Vagina (tissue), 2 donors: ENCODE measurements at places on chromosomes 2 and 18. TPM values are rescaled to one million over a fixed set of nuclear protein-coding genes. Genes with fewer than 3 reads are reported as not detected.
A peak's percentile ranks its signal among the peaks of the same experiment; 100 is the strongest.

Gene LRRC30
- not detected for total RNA-seq

Gene ELOA2
- total RNA-seq: not detected

Gene MCEE
- total RNA-seq: 12.8 TPM

Gene UPP2
- not detected for total RNA-seq

Gene CD226
- total RNA-seq: 6.4 TPM

Gene GAREM2
- 4.4 TPM for total RNA-seq

Gene CCDC148
- total RNA-seq: not detected

Gene CYS1
- 13.5 TPM for total RNA-seq

Gene CREG2
- total RNA-seq: 0.25 TPM

Gene ANKRD30B
- total RNA-seq: not detected

Gene MSTN
- 0.74 TPM for total RNA-seq

Gene CTNNA2
- 2.9 TPM for total RNA-seq

DNA sequence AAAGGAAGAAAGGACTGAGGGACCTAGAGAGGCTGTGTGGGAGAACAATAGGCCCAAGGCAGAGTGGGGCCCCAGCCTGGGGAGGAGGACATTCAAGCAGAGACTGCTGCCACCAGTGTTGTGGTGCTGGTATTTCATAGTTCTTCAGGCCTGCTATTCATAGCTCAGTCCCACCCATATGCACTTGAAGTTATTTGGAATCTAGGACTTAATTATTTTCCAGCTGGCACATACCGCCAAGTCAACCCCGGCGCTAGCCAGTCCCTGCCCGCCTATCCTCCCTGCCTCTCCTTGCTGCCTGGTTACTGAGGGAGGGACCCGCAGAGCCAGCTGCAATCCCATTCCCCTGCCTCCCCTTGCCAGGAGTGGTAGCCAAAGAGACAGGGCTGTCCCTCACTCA, 141.2 kb downstream of the CABLES1 start:
- H3K27ac ChIP-seq: no peak overlapping the region
- no peaks in the 10 kb centered on the region for H3K36me3 ChIP-seq
- DNase-seq: no peak
- no peak overlapping the region for H3K4me3 ChIP-seq

DNA sequence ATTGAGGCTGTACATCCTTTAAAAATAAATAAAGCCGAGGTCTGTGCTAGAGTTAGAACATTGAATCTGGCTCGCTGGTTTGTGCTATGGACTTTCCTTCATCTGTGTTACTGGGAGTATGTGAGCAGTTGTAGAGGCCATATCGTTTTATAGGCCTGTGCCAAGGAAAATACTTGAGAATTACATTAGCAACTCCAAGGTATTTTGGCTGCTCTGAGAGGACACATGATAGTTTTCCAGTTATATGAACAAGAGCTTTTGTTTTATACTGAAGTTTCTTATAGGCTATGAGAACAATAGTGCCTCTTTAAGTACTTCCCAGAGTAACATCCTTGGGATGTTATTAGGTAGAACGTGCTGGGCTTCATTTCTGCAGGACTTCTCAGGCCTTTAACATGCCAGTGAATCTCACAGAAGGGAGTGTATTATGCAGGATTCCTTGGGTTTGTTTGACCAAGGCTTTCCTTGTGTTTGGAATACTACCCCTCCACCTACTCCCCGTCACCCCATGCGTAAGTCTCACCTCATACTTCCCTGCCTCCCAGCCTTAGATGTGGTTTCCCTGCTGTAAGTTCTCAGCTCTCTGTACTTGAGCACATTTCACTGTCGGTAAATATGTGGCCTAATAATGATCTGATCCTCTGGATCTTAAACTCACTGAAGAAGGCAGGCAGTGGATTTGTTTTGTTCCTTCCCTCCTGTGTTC, 21.0 kb downstream of the TCF7L1 start:
- H3K27me3 ChIP-seq: no peaks in the 10 kb centered on the region
- DNase-seq: no peak
- H3K36me3 ChIP-seq: no peaks in the 10 kb centered on the region
- no peak overlapping the region for H3K4me3 ChIP-seq
- peaks cover 47% of the 10 kb centered on the region for H3K4me1 ChIP-seq
- H3K27ac ChIP-seq: no peak overlapping the region

- H3K4me3 ChIP-seq: no peak overlapping the region
- DNase-seq: no peak
- no peaks in the 10 kb centered on the region for H3K4me1 ChIP-seq
These were observed 754.0 kb upstream of the SOX11 start for GRCh38 chr2:4938206-4938605.

DNA sequence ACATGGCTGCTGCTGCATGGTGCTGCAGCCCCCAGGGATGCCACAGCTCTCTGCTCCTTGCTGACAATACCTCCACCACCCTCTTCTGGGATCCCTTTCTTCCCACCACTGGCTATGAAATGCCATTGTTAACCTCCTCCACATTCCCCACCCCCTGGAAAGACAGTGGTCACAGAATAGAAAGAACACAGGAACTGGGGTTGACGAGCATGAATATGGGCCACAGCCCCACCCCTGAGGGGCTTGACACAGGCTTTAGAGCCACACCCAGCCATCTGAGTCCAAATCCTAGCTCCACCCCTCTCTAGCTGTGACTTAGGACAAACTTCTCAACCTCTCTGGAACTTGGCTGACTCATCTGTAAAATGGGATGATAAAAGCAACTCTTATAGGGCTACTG, 47.3 kb downstream of the TMEM163 start:
- no peak for DNase-seq
- H3K4me1 ChIP-seq: no peaks in the 10 kb centered on the region
- H3K4me3 ChIP-seq: no peak overlapping the region
- H3K27ac ChIP-seq: no peak overlapping the region

DNA sequence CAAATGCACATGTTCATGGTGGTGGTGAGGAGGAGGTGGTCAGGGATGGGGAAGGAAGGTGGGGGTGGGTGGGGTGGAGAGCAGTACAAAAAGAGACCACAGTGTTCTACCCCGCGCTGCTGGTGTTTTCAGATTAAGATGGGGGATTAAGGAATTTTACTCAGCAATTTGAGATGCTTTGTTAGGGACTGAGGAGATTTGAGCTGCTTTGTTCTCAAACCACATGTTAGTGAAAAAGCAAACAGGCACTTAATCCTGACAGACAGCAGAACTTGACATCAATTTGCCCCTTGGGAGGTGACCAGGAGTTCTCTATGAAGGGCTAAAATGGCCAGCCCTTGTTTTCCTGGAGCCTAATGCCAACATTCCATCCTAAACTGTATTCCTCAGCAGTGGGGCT, 244.5 kb downstream of the MEIS1 start:
- H3K4me3 ChIP-seq: no peak overlapping the region
- no peak for DNase-seq
- no peaks in the 10 kb centered on the region for H3K4me1 ChIP-seq
- no peak overlapping the region for H3K27ac ChIP-seq
- no peaks in the 10 kb centered on the region for H3K36me3 ChIP-seq

DNA sequence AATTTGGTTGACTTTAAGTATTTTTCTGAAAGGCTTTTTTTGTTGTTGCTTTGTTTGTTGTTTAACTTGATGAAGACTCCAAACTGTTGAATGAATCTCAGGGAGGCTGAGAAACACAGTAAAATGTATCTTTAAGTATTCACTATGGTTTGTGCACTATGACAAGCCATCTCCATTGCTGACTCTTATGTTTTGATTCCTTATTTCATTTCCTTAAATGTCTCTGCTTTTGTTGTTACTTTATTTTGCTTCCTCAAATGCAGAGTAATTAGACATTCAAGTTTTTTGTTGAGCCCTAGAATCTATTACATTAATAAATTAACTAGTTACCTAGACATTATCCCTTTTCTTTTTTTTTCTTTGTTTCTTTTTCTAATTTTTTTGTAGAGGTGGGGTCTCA, 46.3 kb upstream of the SLC39A10 start:
- H3K27ac ChIP-seq: no peak overlapping the region
- no peak for DNase-seq
- H3K4me1 ChIP-seq: peaks cover 11% of the 10 kb centered on the region
- H3K36me3 ChIP-seq: no peaks in the 10 kb centered on the region
- H3K4me3 ChIP-seq: no peak overlapping the region

DNA sequence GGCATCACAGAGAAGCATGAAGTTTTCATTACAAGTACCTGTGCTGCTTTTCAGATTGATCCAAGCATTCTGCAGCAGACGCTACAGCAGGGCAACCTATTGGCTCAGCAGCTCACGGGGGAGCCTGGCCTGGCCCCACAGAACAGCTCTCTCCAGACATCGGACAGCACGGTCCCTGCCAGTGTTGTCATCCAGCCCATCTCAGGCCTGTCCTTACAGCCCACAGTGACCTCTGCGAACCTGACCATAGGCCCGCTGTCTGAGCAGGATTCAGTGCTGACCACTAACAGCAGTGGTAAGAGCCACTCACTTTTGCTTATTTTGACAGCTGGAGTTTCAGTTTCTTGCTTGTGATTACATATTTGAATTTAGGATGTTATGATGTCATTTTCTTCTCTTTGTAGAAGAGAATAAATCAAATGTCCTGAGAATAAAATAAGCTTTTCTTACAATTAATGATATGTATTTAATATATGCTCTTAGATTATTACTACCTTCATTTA, 104.9 kb downstream of the ZNF236 start:
- no peak overlapping the region for H3K27ac ChIP-seq
- no peak for DNase-seq
- no peaks in the 10 kb centered on the region for H3K27me3 ChIP-seq
- no peaks in the 10 kb centered on the region for H3K4me1 ChIP-seq

GRCh38 chr2:204581946-204582345, 36.7 kb downstream of the PARD3B start:
- no peaks in the 10 kb centered on the region for H3K4me1 ChIP-seq
- H3K36me3 ChIP-seq: no peaks in the 10 kb centered on the region
- no peak overlapping the region for H3K27ac ChIP-seq
- no peaks in the 10 kb centered on the region for H3K27me3 ChIP-seq
- no peak for DNase-seq

GRCh38 chr18:59268721-59269562, 4.3 kb downstream of the RAX start:
- H3K4me1 ChIP-seq: peaks cover 42% of the 10 kb centered on the region
- H3K27me3 ChIP-seq: peaks cover 38% of the 10 kb centered on the region
- no peak overlapping the region for H3K27ac ChIP-seq
- no peak overlapping the region for H3K4me3 ChIP-seq
- no peak for DNase-seq
- H3K36me3 ChIP-seq: no peaks in the 10 kb centered on the region

GRCh38 chr18:11522992-11523391, 86.4 kb upstream of the SLC35G4 start:
- no peaks in the 10 kb centered on the region for H3K27me3 ChIP-seq
- H3K4me1 ChIP-seq: no peaks in the 10 kb centered on the region
- no peak overlapping the region for H3K4me3 ChIP-seq
- H3K27ac ChIP-seq: no peak overlapping the region
- DNase-seq: no peak

DNA sequence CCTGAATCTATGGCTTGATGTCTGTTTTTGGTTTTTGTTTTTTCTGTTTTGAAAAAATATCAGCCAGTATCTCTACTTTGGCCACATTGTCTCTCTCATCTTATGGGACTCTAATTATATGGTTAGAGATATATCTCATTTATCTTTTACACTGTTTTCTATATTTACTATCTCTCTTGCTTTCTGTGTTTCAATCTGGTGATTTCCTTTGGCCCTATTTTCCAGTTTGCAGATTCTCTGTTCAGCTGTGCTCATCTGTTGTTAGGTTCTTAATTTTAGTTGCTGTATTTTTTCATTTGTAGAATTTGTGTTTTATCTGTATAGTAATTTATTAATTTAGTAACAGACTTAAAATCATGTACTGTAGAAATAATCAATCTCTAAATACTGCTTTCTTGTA, 41.3 kb upstream of the ELAC1 start:
- no peaks in the 10 kb centered on the region for H3K4me1 ChIP-seq
- H3K27ac ChIP-seq: no peak overlapping the region
- H3K4me3 ChIP-seq: no peak overlapping the region
- peaks cover 29% of the 10 kb centered on the region for H3K36me3 ChIP-seq
- H3K27me3 ChIP-seq: no peaks in the 10 kb centered on the region

- peak within 1 kb of the TSS; percentile 82 for H3K4me3 ChIP-seq
- H3K27ac ChIP-seq: peak within 1 kb of the TSS; percentile 86
- no peaks in the 10 kb centered on the region for H3K27me3 ChIP-seq
- no peaks in the 10 kb centered on the region for H3K36me3 ChIP-seq
- H3K4me1 ChIP-seq: peaks cover 27% of the 10 kb centered on the region
These were observed at the start of gene SLC66A3 for GRCh38 chr2:11155381-11156035. Gene SLC66A3, plus strand, starts transcription at chr2:11155467. Its CDS starts 80 bp downstream, at chr2:11155547.

DNA sequence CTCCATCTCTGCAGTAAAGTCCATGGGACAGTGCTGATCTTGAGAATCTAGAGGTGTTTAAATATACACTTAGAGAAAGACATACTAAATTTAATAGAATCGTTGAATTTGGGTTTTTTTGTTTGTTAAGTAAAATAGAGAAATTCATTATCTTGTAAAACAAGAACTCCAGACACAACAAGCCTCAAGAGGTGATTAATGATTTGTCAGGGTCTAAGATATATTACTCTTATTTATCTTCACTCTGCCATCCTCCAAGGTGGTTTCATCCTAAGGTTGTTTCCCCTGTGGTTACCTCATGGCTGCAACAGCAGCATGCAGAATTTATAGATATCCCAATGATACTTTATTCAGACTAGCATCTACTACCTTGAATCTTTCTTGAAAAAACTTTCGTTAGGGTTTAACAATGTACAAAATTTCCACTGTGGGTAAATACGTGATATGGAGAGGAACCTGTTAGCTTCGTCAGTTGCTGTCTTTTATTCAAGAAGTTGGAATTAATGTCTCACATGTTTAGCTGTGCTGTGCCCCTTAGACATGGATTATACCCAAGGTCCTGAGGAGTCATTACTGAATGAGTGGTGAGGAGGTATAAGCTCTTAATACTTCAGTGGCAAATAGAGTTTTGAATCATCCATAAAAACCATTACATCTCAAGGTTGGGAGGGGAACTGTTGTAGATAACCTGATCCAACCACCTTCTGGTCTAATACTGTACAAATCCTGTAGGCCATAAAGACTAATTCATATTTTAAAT, 128.0 kb downstream of the GPD2 start:
- no peaks in the 10 kb centered on the region for H3K27me3 ChIP-seq
- H3K36me3 ChIP-seq: no peaks in the 10 kb centered on the region
- no peak for DNase-seq
- no peak overlapping the region for H3K27ac ChIP-seq

DNA sequence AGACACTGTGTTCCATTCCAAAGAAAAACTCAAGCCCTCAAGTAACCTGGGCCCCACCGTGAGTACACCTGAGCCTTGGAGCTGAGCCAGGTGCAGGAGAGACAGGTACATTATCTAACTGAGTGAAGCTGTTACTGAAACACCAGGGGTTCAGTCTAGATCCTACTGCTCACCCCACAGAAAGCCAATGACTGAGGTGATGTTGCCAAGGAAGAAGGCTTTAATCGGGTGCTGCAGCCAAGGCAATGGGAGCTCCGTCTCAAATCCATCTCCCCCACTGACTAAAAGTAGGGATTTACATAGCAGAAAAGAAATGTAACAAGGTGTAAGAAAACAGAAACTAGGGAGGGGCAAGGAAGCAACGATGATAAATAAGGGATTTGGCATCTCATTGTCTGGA, 15.2 kb upstream of the SLC14A1 start:
- H3K27me3 ChIP-seq: no peaks in the 10 kb centered on the region
- H3K36me3 ChIP-seq: no peaks in the 10 kb centered on the region
- no peaks in the 10 kb centered on the region for H3K4me1 ChIP-seq
- H3K27ac ChIP-seq: no peak overlapping the region
